Brain (organoid and tissue), 16 donors: ENCODE measurements at places on chromosomes 12 and 14. TPM values are rescaled to one million over a fixed set of nuclear protein-coding genes. Genes with fewer than 3 reads are reported as not detected.
A peak's percentile ranks its signal among the peaks of the same experiment; 100 is the strongest.

The REP15 gene
- polyA plus RNA-seq = 0.53 TPM

The LMNTD1 gene
- not detected for polyA plus RNA-seq

The OR4N5 gene
- not detected for polyA plus RNA-seq

DNA sequence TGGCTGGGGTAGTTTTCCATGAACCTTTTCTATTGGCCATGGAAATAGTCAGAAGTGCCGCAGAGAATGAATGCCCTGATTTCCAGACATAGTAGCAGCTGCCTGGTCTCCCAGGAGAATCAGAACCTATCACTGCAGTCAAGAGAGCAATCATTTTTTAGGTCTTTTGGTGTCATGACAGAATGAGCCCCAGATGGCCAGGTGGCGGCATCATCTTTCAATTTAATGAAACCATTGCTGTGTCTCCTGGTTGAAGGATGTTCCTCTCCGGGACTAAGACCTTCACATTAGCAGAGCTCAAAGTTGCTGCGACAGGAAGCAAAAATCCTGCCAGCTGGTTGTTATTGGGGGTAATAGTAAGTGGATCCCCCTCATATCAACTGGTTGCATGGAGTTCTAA lies 18.8 kb downstream of the TNFAIP2 start:
- DNase-seq = peak; percentile 42

- DNase-seq = no peak
These were observed 74.6 kb upstream of the MYF6 start for GRCh38 chr12:80632835-80633234.

GRCh38 chr12:107533218-107533617 lies 152.4 kb upstream of the PWP1 start:
- DNase-seq = no peak

GRCh38 chr14:91745344-91745743 lies 13.5 kb upstream of the CATSPERB start:
- DNase-seq = no peak

- DNase-seq = no peak
These were observed 68.6 kb downstream of the TAOK3 start for GRCh38 chr12:118304093-118304492.

GRCh38 chr14:39847852-39848251 lies 415.6 kb upstream of the FBXO33 start:
- DNase-seq = no peak

DNA sequence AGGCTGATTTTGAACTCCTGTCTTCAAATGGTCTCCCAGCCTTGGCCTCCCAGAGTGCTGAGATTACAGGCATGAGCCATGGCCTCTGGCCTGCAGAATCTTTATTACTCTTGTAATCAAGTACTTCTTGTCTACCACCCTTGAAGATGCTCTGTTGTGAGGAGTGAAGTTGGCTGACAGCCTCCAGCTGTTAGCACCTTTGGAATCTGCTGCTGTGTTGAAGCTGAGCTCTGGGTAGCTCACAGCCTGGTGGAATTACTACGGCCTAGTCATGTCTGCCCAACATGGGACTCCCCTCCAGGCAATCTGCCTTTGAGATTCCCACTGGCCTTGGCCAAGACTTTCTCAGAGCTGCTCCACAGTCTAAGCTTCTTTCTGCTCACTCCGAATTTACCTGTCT lies 5.8 kb upstream of the C12orf75 start:
- no peak for DNase-seq

- DNase-seq = no peak
These were observed 49.6 kb upstream of the IFNG-AS1 start for GRCh38 chr12:67939611-67940010.

- no peak for DNase-seq
These were observed 291.3 kb downstream of the SLC16A7 start for GRCh38 chr12:59887178-59887577.

- DNase-seq = no peak
These were observed 1.3 kb downstream of the HOXC5 start for GRCh38 chr12:54033980-54034784.

DNA sequence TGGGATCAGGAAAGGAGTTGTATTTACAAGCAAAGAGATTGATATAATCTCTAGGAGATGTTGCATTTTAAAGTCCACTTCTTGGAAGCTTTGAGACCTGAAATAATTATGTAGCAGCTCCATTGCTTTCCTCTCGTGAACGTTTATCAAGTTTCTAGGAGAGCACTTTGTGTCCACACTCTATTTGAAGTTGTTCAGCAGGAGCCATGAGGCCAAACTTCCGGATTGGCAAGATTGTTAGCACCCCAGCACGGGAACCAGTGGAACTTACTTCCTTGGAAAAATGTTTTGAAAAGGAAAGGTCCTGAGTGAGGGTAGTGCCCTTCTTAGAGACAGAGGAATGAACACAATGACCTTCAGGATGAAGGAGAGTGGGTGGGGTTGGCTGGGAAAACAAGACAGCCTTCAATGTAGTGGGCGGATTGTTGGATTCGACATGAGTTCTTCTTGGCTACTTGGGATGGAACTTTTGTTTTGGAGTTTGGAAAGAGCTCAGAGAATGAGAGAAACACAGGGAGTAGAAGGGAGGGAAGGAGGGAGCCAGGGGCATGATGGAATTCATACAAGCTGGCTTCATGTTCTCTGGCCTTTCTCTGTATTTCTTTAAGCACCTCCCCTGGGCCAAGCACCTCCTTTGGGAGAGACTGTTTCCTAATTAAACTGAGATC lies 23.8 kb upstream of the CISTR start:
- no peak for DNase-seq

GRCh38 chr12:130924966-130925665 lies 28.6 kb upstream of the ADGRD1 start:
- DNase-seq = no peak

GRCh38 chr12:96049101-96049500 lies 13.7 kb upstream of the LTA4H start:
- no peak for DNase-seq

- no peak for DNase-seq
These were observed 110.1 kb upstream of the BTG1 start for GRCh38 chr12:92255741-92256140.
